Urinary bladder (tissue), 4 donors: ENCODE measurements at places on chromosomes 5 and 9. TPM values are rescaled to one million over a fixed set of nuclear protein-coding genes. Genes with fewer than 3 reads are reported as not detected.

DNA sequence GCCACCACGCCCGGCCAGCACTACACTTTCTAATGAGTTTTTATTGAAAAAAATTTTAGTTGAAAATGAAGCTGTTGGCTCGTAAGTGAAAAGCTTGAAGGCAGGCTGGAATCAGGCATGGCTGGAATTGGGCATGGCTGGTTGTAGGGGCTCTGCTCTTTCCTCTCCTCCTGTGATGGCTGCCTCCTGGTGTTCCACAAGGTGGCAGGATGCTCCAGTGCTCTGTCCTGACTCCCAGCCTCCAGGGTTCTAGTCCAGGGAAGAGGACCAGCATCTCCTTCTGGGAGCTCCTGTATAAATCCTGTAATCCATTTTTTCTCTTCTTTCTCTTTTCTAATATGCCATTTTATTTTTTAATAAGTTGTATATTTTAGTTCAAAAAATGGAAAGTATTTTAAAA, 57.2 kb upstream of the DHFR start:
- DNase-seq = no peak

DNA sequence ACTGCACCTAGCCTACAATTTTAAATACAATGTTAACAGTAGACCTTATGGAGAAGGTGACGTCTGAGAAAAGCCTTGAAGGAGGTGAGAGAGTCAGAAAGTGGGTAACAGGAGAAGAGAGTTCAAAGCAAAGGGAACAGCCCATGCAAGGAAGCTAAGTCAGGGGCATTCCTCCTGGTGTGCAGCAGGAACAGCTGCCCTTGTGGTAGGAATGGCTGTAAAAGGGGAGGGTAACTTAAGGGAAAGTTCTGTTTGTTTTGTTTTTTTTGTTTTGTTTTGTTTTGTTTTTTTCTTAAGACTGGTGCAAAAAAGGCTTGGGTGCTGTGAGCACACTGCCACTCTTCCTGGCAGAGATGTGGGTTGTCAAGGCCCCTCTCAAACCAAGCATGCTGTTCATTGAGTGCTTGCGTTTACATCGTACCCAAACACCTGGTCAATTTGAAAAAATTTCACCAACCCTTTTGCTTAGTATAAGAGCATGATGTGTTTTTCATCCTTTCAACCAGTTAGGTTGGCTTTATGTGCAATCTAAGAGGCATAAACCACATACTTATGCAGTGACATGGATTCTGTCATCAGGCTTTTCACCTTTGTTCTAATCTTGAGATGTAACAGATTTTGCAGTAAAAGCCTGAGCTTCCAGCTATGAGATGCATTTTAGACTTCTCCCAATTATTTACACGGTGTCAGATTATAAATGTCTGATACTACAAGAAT, 279.7 kb downstream of the GLIS3 start:
- DNase-seq = no peak

Gene PCDHA4
- total RNA-seq = 1.1 TPM

Gene SLC35D2
- 22.6 TPM for total RNA-seq
